ENCODE measurements at places on chromosomes 4 and X.

- peaks cover 28% of the 10 kb centered on the region for H3K27me3 ChIP-seq
- no peak within 1 kb of the TSS for H3K27ac ChIP-seq
- peaks cover 4% of the 10 kb centered on the region for H3K4me1 ChIP-seq
- H3K36me3 ChIP-seq: no peaks in the 10 kb centered on the region
Observed at GRCh38 chr4:94757192-94758140, at the start of gene BMPR1B. TSS of gene BMPR1B (plus strand) at chr4:94757955. CDS start at chr4:95104425, 346,470 bp downstream.

GRCh38 chrX:22300130-22300529, 27.4 kb downstream of the CBLL2 start:
- no peaks in the 10 kb centered on the region for H3K4me1 ChIP-seq
- no peaks in the 10 kb centered on the region for H3K27me3 ChIP-seq
- no peak overlapping the region for H3K4me3 ChIP-seq
- no peaks in the 10 kb centered on the region for H3K36me3 ChIP-seq
- H3K27ac ChIP-seq: no peak overlapping the region

DNA sequence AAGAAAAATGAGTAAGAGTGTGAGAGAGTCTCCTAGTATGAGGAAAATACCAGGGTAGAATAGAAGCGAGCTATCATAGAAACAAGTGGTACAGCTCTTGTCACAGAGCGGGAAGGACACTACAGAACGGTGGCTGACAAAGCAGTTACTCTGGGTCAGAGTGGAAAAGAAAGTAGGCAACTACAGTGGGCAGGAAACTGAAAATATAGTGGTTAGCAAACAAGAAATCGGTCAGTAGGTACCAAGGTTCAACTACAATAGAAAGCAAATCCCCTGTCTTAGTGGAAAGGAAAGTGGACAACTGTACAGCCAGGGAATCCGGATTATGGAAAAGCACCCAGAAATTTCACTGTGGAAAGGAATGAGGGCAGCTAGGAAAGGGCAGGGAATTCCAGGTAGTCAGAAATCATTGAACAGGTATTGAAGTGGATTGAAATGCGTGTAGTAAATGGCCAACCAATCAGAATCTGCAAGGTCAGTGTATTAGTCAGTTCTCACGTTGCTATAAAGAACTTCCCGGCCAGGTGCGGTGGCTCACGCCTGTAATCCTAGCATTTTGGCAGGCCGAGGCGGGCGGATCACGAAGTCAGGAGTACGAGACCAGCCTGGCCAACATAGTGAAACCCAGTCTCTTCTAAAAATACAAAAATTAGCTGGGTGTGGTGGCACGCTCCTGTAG, 219.6 kb upstream of the DIAPH2 start:
- no peak overlapping the region for H3K27ac ChIP-seq
- H3K4me3 ChIP-seq: no peak overlapping the region
- no peaks in the 10 kb centered on the region for H3K36me3 ChIP-seq
- H3K27me3 ChIP-seq: no peaks in the 10 kb centered on the region
- no peak for DNase-seq

GRCh38 chr4:119559044-119559647, 69.5 kb downstream of the PDE5A start:
- DNase-seq: peak; percentile 15
- peaks cover 48% of the 10 kb centered on the region for H3K36me3 ChIP-seq
- H3K4me1 ChIP-seq: no peaks in the 10 kb centered on the region
- H3K27ac ChIP-seq: no peak overlapping the region
- no peaks in the 10 kb centered on the region for H3K27me3 ChIP-seq

DNA sequence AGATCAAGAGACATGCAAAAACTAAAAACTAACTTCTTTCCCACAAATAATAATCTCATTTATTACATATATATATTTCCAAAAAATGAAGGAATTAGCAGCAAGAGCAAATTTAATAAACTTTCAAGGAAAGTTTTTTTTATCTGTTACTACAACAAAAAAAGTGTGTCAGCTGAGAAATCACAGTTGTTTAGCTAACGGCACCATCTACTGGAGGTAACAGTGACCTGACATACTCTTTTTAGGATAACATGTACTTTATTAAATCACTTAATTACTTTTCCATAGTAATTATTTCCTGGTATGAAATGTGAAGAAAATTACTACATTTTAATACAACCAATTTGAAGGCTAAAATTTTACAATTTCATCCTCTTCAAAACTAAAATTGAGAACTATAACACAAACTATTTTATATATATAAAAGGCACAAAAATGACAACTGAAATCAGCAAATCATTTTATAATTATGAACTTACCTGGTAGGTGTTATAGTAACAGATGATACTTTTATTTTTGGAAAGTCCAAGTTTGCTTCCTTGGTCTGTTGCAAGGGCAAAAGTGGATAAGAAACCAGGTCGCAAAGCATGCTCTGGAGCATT, 9.1 kb downstream of the LAMTOR3 start:
- H3K4me3 ChIP-seq: no peak overlapping the region
- no peaks in the 10 kb centered on the region for H3K27me3 ChIP-seq
- H3K4me1 ChIP-seq: no peaks in the 10 kb centered on the region
- H3K27ac ChIP-seq: no peak overlapping the region
- H3K36me3 ChIP-seq: peaks cover 35% of the 10 kb centered on the region
- no peak for DNase-seq

DNA sequence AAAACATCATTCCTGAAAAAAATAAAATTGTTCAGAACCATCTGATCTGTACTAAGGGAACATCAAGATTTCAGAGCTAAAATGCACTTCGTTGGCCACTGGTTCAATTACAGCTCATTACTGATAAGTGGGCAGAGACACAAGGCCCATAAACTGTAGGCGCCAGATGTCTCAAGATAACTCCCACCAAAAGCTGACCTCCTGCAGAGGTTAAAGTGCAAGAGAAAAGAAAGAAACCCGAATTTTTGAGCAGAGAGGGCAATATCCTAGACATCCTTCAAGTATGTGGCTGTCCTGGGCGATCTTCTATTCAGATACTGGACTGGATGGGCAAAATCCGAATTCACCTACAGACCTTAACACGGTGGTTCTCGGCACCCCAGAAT, 660 bp downstream of the GEMIN8 start:
- peak overlapping the region; percentile 81 for H3K27ac ChIP-seq
- H3K36me3 ChIP-seq: no peaks in the 10 kb centered on the region
- H3K4me3 ChIP-seq: peak overlapping the region; percentile 74
- no peak for DNase-seq
- no peaks in the 10 kb centered on the region for H3K27me3 ChIP-seq

DNA sequence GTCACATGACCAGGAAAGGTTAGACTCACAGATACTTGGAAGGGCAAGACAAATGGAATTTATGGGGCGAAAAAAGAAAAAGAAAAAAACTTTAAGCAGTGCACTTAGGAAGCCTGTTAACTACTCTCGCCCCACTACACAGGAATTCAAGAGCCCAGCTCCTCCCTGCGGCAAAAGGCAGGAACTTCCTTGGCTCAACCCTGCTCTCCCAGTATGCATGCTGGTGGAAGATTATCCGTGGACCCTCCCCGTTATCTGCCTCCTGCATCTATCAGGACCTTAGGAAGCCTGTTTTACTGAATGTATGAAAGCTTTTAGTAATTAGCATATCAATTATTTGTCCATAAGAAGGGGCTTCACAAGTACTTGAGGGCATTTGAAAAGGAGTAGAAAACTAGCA, 40.1 kb upstream of the RPA4 start:
- no peaks in the 10 kb centered on the region for H3K36me3 ChIP-seq
- H3K4me3 ChIP-seq: no peak overlapping the region
- H3K4me1 ChIP-seq: no peaks in the 10 kb centered on the region
- H3K27me3 ChIP-seq: no peaks in the 10 kb centered on the region
- no peak for DNase-seq

DNA sequence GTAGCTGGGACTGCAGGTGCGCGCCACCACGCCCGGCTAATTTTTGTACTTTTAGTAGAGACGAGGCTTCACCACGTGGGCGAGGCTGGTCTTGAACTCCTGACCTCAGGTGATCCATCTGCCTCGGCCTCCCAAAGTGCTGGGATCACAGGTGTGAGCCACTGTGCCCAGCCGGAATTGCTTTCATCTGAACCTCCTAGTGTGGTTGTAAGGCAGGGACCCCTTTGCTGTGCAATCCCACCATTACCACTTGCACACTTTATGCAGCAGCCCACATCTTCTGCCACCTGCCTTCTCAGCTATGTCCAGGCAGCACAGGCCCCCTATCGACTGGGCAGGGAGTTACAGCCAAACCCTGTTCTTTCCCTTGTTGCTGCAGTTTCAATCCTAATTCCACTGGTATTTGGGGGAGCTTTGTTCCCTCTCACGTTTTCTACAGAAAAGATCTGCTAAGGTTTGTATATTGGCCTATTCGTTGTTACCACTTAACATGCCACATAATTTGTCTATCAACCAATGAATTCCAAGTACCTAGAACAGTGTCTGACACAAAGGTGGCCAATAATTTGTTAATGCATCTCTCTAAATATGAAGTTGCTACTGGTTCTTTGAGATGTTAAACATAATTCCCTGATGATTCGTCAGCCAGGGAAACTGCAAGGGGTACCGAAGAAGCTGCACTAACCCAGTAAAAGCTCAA, 6.5 kb downstream of the RPL39 start:
- H3K36me3 ChIP-seq: peaks cover 16% of the 10 kb centered on the region
- H3K4me1 ChIP-seq: peaks cover 12% of the 10 kb centered on the region
- no peak overlapping the region for H3K27ac ChIP-seq
- H3K27me3 ChIP-seq: no peaks in the 10 kb centered on the region

DNA sequence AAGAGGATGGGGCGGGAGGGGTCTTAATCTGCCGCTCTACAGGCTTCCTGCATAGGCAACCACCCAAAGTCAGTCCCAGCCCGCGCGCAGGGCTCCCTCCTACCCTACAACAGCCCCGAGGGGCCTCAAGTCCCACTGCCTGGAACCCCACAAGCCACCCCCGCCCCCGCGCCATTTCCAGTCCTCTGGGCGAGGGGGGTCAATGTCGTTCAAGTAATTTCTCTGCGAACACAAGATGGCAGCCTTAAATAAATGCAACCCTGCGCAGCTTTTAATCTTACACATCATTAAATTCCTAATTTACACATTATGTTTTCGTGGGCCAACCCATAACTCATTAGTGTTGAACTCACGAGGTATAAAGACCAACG, 92.9 kb downstream of the BCOR start:
- H3K27ac ChIP-seq: no peak overlapping the region
- no peaks in the 10 kb centered on the region for H3K36me3 ChIP-seq
- no peaks in the 10 kb centered on the region for H3K27me3 ChIP-seq
- no peaks in the 10 kb centered on the region for H3K4me1 ChIP-seq
- DNase-seq: no peak

GRCh38 chr4:34183926-34184325, 2060.4 kb downstream of the ARAP2 start:
- H3K4me3 ChIP-seq: no peak overlapping the region
- no peaks in the 10 kb centered on the region for H3K36me3 ChIP-seq
- no peak overlapping the region for H3K27ac ChIP-seq
- H3K27me3 ChIP-seq: no peaks in the 10 kb centered on the region
- DNase-seq: no peak
- H3K4me1 ChIP-seq: no peaks in the 10 kb centered on the region

GRCh38 chrX:20514358-20514757, 247.6 kb upstream of the RPS6KA3 start:
- no peak overlapping the region for H3K27ac ChIP-seq
- no peak for DNase-seq
- no peak overlapping the region for H3K4me3 ChIP-seq
- no peaks in the 10 kb centered on the region for H3K4me1 ChIP-seq
- no peaks in the 10 kb centered on the region for H3K36me3 ChIP-seq

GRCh38 chr4:165418073-165418472, 39.3 kb downstream of the CPE start:
- H3K36me3 ChIP-seq: no peaks in the 10 kb centered on the region
- H3K27ac ChIP-seq: no peak overlapping the region
- H3K4me3 ChIP-seq: no peak overlapping the region
- DNase-seq: no peak
- H3K27me3 ChIP-seq: no peaks in the 10 kb centered on the region
- no peaks in the 10 kb centered on the region for H3K4me1 ChIP-seq

GRCh38 chr4:3420956-3421355, 20.8 kb upstream of the HGFAC start:
- H3K36me3 ChIP-seq: no peaks in the 10 kb centered on the region
- no peak overlapping the region for H3K27ac ChIP-seq
- H3K27me3 ChIP-seq: no peaks in the 10 kb centered on the region
- H3K4me3 ChIP-seq: no peak overlapping the region

- peak overlapping the region; percentile 90 for H3K27ac ChIP-seq
- H3K27me3 ChIP-seq: no peaks in the 10 kb centered on the region
- H3K36me3 ChIP-seq: no peaks in the 10 kb centered on the region
- H3K4me3 ChIP-seq: peak overlapping the region; percentile 39
- H3K4me1 ChIP-seq: peaks cover 42% of the 10 kb centered on the region
Observed at GRCh38 chrX:130120321-130120731, 10.0 kb upstream of the ELF4 start.

- H3K27ac ChIP-seq: no peak overlapping the region
- DNase-seq: no peak
- H3K27me3 ChIP-seq: no peaks in the 10 kb centered on the region
- no peaks in the 10 kb centered on the region for H3K36me3 ChIP-seq
Observed at GRCh38 chr4:877502-877901, 51.6 kb upstream of the CPLX1 start.

- H3K4me1 ChIP-seq: no peaks in the 10 kb centered on the region
- no peak overlapping the region for H3K4me3 ChIP-seq
- DNase-seq: no peak
Observed at GRCh38 chr4:114361249-114361648, 237.4 kb upstream of the UGT8 start.

- no peak for DNase-seq
- no peaks in the 10 kb centered on the region for H3K36me3 ChIP-seq
- no peaks in the 10 kb centered on the region for H3K27me3 ChIP-seq
- H3K4me1 ChIP-seq: no peaks in the 10 kb centered on the region
Observed at GRCh38 chr4:15868111-15868510, 70.4 kb downstream of the FGFBP1 start.

DNA sequence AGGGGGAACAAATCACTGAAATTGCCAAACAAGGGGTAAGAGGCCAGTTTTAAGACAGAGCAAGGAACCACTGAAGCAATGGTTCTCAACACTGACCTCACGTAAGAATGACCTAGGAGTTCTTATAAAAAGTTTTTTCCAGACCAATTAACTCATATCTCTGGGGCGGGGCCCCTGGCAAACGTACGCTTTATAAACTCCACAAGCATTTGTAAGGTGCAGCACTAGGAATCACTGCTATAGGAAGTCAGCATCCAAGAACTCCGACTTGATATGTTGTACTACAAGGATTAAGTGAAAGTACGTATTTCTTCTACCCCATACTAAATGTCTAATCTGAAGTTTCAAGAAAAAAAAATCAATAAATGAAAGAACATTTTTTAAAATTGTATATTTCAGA, 269.9 kb downstream of the RCHY1 start:
- no peaks in the 10 kb centered on the region for H3K4me1 ChIP-seq
- H3K36me3 ChIP-seq: no peaks in the 10 kb centered on the region
- H3K27ac ChIP-seq: no peak overlapping the region
- no peak for DNase-seq
- H3K4me3 ChIP-seq: no peak overlapping the region
- no peaks in the 10 kb centered on the region for H3K27me3 ChIP-seq
